ENCODE measurements at places on chromosomes 16 and 17.

- DNase-seq = peak; percentile 33
Measured at GRCh38 chr17:59331929-59332748, 684 bp downstream of the YPEL2 start.

- DNase-seq = no peak
Measured at GRCh38 chr17:74016461-74016860, 187.0 kb upstream of the RPL38 start.

- no peak for DNase-seq
Measured at GRCh38 chr17:17072546-17072945, 30.3 kb downstream of the MPRIP start.

- DNase-seq = peak; percentile 47
Measured at GRCh38 chr17:61837175-61838051, 25.9 kb downstream of the BRIP1 start.

- peak; percentile 52 for DNase-seq
Measured at GRCh38 chr17:37791447-37792399, 46.9 kb upstream of the HNF1B start.

- no peak for DNase-seq
Measured at GRCh38 chr16:86317813-86318650, 192.3 kb upstream of the FOXF1 start.

- no peak for DNase-seq
Measured at GRCh38 chr17:76106703-76107102, 3.1 kb upstream of the EXOC7 start.

DNA sequence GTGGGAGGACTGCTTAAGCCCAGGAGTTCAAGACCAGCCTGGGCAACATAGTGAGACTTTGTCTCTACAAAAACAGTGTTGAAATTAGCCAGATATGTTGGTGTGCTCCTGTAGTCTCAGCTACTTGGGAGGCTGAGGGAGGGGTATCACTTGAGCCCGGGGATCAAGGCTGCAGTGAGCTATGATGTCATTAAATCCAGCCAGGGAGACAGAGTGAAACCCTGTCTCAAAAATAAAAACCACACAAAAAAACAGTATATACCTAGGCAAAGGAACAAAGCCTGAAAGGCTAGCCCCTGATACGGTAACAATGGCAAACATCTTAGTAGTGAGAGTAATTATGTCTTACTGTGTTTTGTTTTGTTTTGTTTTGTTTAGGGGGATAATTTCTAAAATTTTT is 38.0 kb downstream of the TOM1L2 start:
- no peak for DNase-seq

- peak; percentile 34 for DNase-seq
Measured at GRCh38 chr16:87570938-87571867, 31.1 kb upstream of the JPH3 start.

- no peak for DNase-seq
Measured at GRCh38 chr16:89067677-89068443, 25.8 kb upstream of the ACSF3 start.

GRCh38 chr17:82239926-82240505 is 11.2 kb downstream of the SLC16A3 start:
- no peak for DNase-seq

GRCh38 chr16:78583441-78583840 is 484.0 kb downstream of the WWOX start:
- no peak for DNase-seq

DNA sequence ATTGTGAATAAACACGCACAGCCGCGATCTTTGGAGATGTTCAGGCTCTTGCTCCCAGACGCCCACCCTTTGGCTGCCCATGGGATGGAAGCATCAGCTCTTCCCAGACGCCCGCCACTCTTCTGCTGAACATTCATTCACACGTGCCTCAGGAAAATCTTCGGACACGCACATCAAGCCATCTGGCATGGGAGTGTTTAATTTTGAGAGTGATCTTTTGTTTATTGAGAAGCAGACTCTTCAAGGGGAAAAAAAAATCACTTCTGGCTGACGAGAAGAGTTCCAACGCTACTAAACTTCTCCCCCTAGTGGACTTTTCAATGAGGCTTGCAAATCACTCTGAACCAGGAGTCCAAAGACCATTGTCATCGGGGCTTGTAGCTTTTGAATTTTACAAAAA is 62.0 kb upstream of the NUDT7 start:
- DNase-seq = no peak

- DNase-seq = no peak
Measured at GRCh38 chr17:58275417-58275816, 5.3 kb downstream of the MPO start.

DNA sequence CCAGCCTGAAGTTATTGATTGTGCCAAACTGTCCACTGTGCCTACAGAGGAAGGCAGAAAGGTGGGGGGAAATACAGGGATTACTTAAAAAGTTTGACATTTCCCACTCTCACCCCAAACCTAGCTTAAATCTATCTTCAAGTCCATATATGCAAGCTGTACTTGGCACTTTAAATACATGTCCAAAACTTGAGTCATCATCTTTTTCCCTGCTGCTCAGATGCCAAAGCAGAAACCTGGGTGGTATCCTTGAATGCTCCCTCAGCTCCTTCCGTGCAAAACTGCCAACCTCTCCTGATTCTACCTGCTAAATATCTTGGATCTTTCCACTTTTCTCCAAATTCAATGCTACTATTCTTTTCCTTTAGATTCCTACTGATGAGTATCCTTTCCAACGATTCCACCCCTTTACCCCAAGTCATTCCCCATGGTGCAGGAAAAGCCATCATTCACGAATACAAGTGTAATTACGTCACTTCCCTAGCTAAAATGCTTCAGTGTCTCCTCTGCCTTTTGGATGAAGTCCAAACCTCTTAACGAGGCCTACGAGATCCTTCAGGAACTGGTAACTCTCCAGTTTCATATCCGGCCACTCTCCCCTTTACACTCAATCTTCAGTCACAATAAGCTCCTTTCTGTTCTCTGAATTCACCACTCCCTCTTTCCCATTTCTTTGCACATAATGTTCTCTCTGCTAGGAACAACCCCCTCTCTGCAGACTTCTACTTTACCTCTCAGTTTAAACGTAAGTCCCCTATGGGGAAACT is 9.3 kb downstream of the BECN1 start:
- DNase-seq = no peak

- no peak for DNase-seq
Measured at GRCh38 chr17:32015245-32016013, 8.2 kb downstream of the LRRC37B start.

DNA sequence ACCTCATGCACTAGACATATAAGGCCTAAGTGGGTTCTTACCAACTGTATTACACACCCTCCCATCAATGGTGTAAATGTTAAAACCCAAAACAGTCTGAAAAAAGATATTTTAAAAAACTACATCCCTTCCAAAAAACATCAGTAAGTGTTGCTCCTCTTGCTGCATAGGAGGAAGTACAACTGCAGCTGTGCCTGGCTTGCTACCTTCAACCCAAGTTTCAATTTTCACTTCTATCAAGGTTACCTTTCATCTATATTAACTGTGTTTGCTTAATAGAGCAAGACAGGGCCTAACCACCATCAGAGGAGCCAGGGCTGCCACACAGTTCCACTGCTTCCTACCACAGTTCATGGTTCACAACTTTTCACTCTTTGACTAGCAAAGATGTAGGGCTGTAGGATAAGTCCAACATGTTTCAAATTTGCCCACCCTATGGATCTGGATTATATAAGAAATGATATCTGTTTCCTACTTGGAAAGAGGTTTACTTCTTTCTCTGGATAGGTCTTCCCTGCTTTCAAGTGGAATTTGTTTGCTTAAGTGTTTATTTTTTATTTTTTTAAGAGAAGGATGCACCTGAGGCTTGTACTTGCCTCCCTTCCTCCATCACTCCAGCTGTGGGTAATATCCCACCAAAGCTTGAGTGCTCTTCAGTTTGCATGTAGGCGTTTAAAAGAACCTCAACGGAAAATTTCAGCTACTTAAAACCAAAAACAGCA is 56.7 kb downstream of the GRB7 start:
- DNase-seq = no peak

DNA sequence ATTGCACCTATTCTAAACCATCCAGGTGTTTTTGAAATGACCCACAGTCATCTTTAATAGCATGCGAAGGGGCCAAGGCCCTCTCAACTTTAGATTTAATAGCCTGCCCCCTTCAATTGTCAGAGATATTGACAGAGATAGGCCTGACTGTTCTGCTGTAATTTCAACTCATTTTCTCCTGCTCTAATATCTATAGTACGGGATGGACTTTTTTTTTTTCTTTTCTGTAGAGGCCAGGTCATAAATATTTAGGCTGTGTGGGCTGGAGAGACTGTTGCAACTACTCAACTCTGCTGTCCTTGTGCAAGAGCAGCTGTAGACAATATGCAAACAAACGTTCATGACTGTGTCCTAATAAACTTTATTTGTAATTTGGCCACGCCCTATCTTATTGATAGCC is 24.7 kb upstream of the KRT20 start:
- DNase-seq = no peak

- no peak for DNase-seq
Measured at GRCh38 chr17:10116267-10116666, 82.1 kb downstream of the GAS7 start.

DNA sequence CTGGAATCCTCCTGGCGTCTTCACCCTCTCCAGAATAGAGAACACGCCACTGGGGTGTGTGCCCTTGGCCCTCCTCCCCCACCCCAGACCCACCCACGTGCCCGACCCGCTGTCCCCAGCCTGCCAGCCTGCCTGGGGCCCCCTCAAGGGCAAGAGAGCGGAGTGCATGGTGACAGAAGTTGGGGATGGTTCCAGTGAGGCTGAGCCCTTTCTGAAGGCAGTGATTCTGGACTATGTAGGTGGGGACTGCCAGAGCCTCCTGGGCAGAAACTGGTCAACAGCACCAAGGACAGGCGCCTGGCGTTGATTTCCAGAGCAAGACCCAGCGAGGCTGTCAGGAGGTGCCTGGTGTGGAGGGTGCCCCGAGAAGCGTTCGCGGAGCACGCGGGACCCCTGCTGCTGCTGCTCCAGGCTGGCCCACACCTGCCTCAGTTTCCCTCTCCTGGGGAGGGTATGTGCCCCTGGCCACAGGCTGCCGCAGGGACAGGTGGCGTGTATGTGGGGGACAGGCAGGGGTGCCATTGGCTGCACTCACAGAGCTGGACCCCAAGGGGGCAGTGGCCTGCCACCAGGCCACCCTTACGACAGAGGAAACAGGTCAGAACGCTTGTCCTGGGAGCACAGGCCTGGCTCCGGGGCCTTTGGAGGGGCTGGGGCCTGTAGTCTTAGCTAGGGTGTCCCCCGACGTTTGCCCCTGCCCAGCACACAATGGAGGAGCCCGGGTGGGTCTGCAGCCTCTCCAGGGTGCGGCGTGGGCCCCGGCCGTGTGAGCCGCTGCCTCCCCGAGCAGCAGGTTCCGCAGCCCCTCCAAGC is 1.2 kb downstream of the SSTR5 start:
- no peak for DNase-seq

GRCh38 chr17:30717291-30718098 is 107.0 kb downstream of the CRLF3 start:
- no peak for DNase-seq

GRCh38 chr17:62746941-62747340 is 61.2 kb downstream of the MARCHF10 start:
- no peak for DNase-seq

DNA sequence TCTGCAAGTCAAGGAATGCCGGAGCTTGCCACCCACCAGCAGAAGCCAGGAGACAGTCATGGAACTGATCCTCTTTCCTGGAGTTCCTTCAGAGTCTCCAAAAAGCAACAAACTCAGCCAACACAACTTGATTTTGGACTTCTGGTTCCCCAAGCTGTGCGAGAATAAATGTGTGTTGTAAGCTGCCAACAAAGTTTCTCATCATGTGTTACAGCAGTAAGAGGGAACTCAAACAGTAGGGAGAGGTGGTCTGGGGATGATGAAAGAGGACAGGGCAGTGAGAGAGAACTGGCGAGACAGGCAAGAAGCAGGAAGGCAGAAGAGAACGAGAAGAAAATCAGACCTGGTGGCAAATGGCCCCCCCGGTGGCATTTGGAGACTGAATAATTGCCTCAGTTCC is 204.9 kb downstream of the MAF start:
- DNase-seq = no peak

- no peak for DNase-seq
Measured at GRCh38 chr17:28613931-28614381, at the start of gene RSKR. TSS of gene RSKR (minus strand) at chr17:28614185. CDS start at chr17:28614161, 24 bp downstream.

DNA sequence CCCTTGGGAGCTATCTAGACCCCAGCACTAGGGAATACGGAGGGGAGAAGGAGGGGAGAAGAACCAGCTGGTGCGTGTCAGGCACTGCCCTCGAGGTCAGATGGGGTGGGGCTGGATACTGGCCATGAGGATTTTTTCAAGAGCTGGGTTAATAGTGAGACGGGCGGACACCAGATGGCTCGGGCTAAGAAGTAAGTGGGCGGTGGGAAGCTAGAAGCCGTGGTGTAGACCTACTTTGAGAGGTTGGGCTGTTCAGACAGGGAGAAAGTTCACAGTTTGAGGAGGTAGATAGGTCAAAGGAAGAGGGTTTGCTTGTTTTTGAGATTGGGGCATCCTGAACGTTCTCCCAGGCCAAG is 303.8 kb downstream of the SEC14L1 start:
- no peak for DNase-seq

- DNase-seq = no peak
Measured at GRCh38 chr17:73890831-73891405, 246.7 kb upstream of the SDK2 start.

GRCh38 chr17:4247971-4248388 is 15.8 kb downstream of the ANKFY1 start:
- DNase-seq = no peak

DNA sequence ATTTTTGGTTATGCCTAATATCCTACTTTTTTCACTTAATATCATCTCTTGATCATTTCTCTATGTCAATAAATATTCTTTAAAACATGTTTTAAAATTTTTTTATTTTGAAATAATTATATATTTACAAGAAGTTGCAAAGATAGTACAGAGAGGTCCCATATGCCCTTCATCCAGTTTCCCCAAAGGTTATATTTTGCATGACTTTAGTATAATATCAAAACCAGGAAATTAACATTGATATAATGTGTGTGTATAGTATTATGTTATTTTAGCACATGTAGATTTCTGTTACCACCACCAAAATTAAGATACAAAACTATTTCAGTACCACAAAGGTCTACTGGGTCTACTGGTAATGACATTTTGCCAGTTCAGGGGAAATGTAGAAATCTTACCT is 60.7 kb downstream of the EFCAB5 start:
- no peak for DNase-seq

- DNase-seq = no peak
Measured at GRCh38 chr17:81488276-81488860, 24.2 kb downstream of the ACTG1 start.

GRCh38 chr17:71315568-71315967 is 805.3 kb upstream of the SOX9 start:
- DNase-seq = no peak

GRCh38 chr16:54911079-54911478 is 19.6 kb upstream of the IRX5 start:
- DNase-seq = no peak
